Stimulated activated CD4-positive, alpha-beta T cell treated with anti-CD3 and anti-CD28 coated beads, Interleukin-2, amount 100 ng/mL, for 48 hours (primary cell): ENCODE measurements at places on chromosomes 1 and 21.

DNA sequence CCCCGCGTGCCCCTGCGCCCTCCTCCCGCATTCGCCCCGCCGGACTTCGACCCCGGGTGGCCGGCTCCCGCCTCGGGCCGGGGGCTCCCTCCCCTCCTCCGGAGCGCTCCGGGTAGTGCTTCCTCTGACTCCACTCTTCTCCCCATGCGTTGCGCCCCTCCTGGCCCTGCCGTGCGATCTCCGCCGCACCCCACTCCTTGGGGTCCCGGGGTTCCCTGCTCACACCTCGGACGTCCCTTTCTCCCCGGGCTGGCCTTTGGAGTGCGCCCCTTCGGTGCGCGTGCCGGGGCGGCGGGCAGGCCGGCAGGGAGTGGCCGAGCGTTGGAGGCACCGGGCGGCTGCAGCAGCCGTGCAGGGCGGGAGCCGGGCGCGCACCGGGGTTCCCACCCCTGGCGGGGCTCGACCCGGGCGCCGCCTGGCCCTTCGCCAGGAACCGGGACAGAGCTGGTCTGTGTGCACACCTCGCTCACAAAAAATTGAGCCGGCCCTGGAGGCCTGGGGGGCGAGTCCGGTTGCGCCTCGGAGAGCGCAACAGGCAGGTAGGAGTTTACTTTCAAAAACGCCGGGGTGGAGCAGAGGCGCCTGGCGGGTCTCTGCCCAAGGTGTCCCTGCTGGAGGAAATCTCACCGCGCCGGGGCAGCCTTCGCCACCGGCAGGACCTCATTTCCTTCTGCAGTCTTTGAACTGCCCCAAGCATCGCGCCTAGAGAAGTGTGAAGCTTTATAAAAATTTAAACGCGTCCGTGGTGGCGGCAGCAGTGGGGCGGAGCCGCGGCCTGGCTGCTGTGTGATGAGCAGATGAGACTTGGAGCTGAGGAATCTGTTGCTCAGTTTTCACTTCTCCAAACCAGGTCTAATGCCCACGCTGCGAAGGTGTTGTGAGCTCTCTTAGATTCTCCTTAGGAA, 650 bp downstream of the VANGL1 start:
- DNase-seq, result peak; percentile 19

DNA sequence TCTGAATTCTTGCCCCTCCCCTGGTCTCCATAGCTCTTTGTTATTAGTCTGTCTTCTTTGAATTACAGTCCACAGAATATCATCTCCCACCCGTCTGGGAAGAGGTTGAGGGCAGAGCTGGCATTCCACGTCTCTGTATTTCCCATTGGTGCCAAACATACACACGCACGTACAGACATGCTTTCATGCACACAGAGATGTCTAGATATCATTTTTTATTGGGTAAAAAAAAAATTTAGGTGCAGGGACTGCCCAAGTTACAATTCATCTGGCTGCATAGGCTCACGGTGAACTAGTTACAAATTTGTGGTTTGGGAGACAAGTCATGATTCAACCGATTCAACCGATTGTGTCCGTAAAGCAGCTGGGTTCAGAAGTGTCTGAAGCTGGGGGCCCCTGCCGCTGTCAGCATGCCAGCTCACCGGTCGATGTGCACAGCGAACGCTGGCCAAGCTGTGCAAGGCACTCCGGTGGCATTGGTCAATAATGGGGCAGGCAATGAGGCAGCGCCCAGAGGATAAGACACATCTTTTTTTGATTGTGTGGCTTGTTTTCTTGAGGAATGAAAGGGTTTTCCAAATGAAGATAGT, 73.7 kb downstream of the KCNN3 start:
- no peak for DNase-seq

DNA sequence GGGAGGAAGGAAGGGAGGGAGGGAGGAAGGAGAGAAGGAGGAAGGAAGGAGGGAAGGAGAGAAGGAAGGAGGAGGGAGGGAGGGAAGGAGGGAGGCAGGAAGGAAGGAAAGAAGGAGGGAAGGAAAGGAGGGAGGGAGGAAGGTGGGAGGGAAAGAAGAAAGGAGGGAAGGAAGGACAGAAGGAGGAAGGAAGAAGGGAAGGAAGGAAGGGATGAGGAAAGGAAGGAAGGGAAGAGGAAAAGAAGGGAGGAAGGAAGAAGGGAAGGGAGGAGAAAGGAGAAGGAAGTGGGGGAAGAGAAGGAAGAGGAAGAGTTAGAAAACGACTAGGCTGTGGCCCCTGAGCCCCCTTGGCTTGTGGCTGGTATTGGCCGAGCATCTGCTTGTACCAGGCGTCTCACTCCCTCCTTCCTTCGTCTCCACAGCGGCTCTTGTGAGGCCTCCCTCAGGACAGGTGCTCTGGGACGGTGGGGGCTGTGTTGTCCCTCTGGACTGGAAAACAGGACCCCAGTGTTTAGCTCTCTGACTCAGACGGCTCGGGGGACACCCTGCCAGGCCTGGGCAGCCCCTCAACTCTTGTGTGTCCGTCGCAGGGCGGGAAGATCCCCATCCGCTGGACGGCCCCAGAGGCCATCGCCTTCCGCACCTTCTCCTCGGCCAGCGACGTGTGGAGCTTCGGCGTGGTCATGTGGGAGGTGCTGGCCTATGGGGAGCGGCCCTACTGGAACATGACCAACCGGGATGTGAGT, 36.2 kb upstream of the C1QA start:
- no peak for DNase-seq

DNA sequence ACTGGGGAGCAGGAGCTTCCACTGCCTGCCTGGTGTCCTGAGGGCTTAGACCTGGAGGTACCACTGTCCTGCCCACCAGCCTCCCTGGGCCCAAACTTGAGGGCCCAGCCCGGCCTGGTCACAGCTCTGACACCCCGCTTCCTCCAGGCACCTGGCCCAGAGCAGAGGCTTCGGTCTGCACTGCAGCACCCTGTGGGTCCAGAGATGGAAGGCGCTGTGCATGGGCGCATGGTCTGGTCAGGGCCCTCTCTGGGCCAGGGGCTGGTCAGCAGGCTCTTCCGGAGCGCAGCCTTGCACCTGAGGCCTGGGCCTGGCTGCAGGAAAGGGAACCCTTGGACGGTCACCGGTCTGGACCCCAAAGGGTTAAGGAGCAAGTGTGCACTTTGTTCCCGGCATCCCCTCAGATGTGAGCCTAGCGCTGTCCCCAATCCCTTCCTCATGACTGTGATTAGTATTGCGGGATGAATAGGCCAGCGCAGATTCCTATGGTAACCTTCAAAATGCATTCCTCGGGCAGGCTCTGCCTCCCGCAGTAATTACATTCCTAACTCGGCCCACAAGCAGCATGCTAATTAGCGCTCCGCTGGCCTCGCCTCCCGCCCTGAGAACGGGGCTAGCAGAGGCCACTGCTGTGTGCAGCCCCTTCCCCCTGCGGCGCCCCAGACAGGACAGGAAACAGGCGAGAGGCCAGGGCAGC, 36.3 kb downstream of the PRDM16 start:
- no peak for DNase-seq

GRCh38 chr1:62282909-62283755, 36.1 kb downstream of the KANK4 start:
- no peak for DNase-seq
